ENCODE measurements at places on chromosomes 16 and 17. TPM values are rescaled to one million over a fixed set of nuclear protein-coding genes. Genes with fewer than 3 reads are reported as not detected.

Gene IRX5
- total RNA-seq: 2.7 TPM

DNA sequence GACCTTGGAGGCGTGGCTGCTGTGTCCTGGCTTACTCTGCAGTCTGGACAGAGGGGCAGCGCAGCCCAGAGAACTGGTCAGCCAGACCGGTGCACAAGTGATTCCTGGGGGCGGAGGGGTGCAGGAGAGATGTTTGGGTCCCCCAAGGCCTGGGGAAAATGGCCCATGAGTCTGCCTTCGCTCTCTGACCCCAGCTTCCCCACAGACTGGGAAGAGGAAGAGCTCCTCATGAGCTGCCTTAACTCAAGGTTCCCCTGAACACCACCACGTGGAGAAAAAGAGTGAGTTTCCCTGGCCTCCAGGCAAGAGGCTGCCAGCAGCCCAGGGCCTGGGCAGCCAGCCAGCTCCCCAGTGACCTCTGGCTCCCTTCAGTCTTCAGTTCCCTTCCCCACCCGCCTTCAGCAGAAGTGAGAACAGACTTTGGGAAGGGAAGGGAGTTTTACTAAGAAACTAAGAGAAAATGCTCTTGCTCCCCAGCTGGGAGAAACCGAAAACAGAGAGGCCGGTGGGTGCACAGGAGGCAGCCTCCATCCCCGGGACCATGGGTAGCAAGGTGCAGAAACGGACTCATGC lies 2.0 kb upstream of the C17orf99 start:
- no peak for DNase-seq

- DNase-seq: no peak
Observed at GRCh38 chr17:78993981-78994671, 14.4 kb upstream of the LGALS3BP start.

DNA sequence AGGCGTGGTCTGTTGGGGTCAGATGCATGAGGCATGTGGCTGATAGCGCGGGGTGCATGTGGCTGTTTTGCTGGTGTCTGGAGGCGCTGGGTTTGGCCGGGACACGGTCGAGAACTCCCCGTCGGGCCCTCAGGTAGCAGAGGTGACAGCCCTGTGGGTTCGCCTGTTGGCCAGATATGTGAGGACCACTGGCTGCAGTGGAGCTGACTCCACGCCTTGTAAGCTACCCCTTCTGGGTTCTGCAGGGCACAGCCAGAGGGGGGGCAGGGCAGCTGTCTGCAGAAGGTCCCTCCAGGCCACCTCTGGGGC lies 38.5 kb downstream of the SOX8 start:
- no peak for DNase-seq

GRCh38 chr17:67316781-67317180 lies 49.6 kb downstream of the PSMD12 start:
- DNase-seq: no peak

DNA sequence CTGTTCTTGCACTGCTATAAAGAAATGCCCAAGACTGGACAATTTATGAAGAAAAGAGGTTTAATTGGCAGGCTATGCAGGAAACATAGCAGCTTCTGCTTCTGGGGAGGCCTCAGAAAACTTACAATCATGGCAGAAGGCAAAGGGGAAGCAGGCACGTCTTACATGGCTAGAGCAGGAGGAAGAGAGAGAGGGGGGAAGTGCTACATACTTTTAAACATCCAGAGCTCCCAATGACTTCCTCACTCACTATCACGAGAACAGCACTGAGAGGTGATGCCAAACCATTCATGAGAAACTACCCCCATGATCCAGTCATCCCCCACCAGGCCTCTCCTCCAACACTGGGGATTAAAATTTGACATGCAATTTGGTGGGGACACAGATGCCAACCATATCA lies 13.3 kb downstream of the WFIKKN2 start:
- DNase-seq: no peak

DNA sequence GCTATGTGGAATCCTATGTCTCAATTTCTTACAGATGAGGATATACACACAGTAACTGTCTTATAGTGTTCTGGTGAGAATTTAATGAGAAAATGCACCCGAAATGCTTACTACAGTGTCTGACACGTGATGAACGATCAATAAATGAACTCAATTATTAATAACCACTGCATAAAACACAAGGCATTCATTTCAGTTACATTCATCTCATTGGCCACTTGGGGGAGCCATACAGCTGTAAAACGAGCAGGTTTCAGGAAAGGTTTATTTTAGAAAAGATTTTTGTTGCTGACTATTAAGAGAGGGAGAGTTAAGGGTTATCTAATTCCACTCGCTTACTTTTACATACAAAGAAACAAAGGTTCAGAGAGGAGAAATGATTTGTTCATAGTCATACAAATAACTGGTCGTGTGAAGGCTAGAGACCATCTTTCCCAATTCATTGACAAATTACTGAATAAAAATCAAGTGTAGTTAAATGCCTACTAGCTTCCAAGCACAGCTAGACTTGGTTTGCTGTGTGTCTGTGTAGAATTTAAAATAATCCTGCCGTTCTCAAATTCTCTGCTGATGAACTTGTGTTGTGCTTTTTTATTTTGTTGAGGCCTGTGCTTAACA lies 160.1 kb downstream of the MAP2K4 start:
- peak; percentile 24 for DNase-seq

DNA sequence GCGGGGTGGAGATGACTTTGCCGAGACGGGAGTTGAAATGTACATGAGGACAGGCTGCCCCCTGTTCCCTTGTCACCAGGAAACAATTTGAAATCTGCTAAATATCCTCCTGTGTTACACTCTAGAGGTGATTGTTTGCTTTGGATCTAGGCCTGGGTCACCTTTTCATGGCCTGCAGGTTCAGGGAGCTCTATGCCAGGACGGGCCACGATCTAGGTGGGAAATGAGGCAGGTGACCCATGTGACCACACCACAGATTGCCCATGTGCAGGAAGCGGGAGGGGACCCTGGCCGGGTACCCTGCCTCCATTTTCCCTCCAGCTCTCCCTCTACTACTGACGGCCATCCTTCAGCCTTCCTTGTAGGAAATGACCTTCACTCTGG lies 43.4 kb downstream of the MEAK7 start:
- no peak for DNase-seq

DNA sequence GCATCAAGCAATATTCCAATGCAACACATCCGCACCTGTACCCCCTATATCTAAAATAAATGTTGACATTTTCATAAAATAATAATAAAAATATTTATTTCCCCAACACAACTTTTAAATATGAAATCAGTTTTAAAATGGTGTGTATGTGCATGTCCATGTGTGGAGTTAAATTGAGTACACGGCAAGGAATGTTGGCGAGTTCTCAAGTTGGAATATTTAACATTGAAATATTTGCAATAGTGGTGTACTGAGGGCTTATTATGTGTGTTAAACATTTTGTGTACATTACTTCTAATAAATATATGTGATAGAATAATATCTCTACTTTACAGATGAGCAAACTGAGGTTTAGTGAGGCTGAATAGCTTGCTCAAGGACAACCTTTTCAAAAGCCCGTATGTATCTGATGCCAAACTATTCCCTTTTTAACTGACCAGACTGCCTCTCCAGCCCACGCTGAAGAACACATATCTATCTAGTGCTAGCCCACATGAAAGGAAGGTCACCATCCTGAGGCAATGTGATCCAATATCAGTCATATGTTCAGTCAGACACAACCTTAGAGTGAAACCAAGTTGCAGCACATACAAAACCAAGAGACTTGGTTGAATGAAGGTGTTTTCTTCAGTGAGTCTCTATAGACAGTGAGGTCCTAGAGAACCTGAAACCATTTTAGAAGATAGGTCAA lies 192.2 kb upstream of the CDH11 start:
- DNase-seq: no peak

- DNase-seq: no peak
Observed at GRCh38 chr16:49514073-49514980, 140.7 kb downstream of the C16orf78 start.

All from Panc1 (cell line).